Kasumi-1 (cell line): ENCODE measurements at places on chromosomes 1 and 21.
A peak's percentile ranks its signal among the peaks of the same experiment; 100 is the strongest.

- no peak for DNase-seq
Measured at GRCh38 chr1:27517301-27517700, 27.3 kb upstream of the WASF2 start.

DNA sequence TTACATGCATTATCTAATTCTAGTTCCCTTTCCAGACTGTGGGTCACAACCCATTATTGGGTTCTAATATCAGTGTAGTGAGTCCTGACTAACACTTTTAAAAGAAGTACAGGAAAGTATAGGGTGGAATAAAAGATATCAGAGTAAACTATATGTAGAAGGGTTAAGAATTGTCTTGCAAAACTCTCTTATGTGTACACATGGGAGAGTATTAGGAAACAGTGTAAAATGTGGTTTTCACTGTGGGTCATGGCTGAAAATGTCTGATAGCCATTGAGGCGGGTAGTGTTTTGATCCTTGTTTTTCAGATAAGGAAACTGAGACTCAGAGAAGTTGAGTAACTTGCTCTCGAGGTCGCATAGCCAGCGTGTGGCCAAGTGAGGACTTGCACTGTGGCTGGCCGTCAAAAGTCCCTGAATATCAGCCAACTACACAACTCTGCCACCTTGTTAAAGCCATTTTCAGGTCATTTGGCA, 18.5 kb upstream of the MTARC1 start:
- no peak for DNase-seq

DNA sequence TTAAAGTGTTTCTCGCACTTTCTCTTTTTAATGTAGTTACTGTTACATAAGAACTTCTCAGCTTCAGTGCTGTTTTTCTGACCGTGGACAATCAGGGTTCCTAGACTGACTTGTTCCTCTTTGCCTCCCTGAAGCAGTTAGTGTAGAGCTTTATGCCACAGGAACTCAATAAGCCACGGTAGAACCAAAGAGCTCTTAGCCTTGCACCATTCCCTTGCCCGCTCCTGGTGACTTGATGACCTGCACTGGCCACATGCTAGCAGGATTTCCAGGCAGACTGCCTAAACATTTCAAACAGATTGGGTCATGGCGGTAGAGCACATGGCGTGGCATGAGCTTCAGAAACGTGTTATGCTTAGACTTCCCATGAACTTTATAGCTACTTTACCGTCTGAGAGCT, 18.8 kb upstream of the FASLG start:
- peak; percentile 18 for DNase-seq

GRCh38 chr1:14215151-14215550, 383.3 kb upstream of the KAZN start:
- no peak for DNase-seq

DNA sequence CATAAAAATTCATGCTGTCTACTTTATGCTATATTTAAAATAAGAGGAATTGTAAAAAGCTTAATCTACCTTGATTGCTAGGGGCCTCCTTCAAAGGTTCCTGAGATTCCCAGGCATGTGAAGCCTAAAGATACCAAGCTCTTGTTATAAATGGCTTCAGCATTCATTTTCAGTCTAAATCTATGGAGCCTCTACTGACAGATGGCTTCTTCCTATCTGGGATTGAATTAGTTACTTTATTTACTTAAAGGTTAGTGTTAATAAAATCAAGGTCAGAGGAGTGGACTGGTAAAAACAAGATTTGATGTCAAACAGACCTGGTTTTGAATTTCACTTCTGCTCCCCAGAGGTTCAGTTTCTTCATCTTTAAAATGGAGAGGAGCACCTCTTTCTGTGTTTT, 93.7 kb downstream of the TNNI3K start:
- DNase-seq = no peak

GRCh38 chr1:33586795-33587194, 114.3 kb downstream of the ZSCAN20 start:
- DNase-seq = no peak

DNA sequence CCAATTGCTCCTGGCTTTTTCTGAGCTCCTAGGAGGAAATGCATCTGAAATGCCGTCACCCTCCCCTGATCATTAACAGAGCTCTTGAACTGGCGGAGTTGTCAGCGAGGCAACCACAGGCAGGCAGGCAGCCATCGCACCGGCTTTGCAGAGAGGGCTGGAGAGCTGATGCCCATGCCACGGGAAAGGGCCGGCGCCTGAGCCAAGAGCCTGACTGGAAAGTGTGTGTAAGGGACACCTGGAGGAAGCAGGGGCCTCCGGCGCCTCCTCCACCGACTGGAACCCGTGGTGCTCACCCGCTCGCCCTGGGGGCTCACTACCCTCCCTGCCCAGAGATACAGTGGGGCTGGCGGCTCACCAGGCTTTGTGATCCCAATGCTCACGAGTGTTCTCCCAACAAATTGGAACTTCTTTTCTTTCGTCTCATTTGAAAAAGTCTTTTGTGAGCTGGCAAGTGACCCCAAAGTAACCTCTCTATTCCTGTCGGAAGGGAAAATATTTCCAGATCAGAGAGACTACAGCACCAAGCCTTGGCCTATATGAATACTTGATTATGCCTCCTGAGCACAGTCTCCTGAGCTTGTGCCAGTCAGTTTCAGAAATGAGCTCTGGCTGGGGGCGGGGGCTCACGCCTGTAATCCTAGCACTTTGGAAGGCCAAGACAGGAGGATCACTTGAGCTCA, 97.7 kb upstream of the SLC25A33 start:
- no peak for DNase-seq

DNA sequence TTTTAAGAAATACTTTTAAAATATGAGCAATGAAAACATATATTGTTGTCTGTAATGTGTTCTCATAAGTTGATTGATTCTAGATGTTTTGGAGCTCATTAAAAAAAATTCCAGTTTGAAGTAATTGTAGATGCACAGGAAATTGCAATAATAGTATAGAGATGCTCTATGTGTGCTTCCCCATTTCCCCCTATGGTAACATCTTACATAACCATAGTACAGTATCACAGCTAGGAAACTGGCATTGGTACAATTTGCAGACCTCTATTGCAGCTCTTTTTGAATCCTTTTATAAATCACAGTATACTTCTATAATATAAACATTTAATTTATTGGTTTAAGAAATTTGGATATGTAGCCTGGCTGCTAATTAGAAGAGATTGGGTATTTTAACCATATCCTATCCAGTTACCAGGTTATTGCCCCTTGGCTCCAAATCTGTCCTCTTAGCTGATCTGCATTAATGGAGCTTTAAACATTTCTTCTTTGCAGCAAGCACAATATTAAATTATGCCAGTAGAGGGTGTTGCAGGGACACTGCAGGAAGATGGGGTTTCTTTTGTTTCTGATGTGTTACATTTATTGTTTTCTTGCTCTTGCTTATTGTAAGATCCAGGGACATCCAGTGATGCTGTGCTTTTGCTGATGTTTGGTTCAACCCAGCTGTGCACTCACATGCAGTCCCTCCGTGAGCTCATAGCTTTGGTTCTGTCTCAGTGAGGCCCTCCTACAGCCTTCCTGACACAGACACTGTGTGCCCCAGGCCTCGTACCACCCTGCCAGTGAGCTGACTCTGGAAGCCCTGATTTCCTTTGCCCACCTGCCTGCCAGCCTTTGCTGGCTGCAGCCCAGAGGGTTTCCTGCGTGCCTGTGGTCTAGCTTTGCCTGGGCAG, 103.3 kb downstream of the RABGAP1L start:
- peak; percentile 66 for DNase-seq

GRCh38 chr1:233945573-233945972, 41.1 kb downstream of the SLC35F3 start:
- no peak for DNase-seq

DNA sequence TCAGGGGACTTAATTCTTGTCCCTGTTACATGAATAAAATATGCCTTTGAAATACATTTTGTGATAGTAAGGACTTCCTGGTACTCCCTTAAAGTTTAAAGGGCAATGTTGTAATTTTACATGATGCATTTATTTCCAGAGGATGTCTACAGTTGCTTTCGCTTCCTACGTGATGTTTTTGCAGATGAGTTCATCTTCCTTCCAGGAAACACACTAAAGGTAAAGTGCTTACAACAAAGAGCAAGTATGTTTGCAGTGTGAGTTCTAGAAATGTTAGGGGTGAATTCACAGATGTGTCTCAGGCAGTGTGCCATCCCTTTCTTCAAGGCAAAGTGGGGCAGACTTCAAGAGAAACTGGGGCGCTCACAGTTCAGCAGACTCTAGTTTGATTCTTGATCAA, 31.2 kb downstream of the GNPAT start:
- no peak for DNase-seq

DNA sequence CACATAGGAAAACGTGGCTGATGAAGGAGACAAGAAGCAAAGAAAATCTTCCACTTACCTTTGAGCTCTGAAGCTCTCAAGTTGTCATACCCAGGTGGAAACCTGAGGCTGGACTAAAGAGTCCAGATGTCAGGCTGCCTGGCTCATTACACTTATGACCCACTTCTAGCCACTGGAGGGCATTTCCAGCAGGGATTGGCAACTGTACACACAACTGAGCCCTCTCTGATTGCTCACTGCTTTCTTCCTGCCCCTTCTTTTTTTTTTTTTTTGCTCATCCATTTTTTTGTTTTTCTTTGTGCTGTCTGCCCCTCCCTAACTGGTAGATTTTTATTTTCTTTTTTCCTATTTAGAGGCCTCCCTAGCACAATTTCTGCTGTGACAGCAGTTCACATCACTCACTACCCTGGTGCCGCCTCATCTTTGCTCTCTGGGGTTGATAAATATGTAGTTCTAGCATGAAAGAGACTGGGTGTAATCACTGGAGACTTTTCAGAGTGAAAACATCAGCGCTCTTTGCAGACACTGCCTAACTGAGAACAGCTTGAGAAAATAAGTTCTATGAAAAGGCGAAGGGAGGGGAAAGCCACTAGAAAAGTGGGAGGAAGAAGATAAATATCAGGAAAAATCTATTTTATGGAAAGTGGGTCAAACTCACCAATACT, 334.5 kb downstream of the NUF2 start:
- no peak for DNase-seq

- no peak for DNase-seq
Measured at GRCh38 chr1:3672231-3672970, 20.1 kb downstream of the TP73 start.
